ENCODE measurements at places on chromosomes 7 and 10.

DNA sequence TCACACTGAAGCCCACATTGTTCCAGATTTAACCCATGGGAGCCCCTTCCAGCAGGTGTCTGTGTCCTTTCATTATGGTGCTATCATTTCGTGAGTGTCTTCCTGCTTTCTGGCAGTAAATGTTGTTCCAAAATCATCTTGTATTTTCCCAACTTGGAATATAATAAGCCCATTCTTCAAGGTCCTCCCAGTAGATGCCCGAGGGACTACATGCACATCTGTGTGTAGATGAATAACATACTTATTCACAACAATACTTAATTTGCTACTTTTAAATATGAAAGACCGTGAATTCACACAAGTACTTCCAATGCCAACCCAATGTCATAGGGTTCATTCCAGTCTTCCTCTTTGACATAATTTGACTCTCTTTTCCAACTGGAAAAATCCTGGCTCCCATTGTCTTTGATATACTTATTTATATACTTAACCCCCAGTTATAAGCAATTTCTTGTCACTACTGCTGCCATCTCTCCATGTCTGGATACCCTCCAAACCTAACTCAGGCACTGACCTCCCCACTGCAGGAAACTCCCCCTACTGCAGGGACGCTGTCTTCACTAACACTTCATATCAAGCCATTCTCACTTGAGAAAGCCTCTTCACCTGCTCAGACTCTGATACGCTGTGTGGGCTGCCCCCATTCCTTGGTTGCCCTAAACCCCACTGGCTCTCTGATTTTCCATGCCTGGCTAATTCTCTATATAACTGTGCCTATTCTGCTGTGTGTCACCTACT is 1119.2 kb downstream of the CNTNAP2 start:
- no peak for DNase-seq

DNA sequence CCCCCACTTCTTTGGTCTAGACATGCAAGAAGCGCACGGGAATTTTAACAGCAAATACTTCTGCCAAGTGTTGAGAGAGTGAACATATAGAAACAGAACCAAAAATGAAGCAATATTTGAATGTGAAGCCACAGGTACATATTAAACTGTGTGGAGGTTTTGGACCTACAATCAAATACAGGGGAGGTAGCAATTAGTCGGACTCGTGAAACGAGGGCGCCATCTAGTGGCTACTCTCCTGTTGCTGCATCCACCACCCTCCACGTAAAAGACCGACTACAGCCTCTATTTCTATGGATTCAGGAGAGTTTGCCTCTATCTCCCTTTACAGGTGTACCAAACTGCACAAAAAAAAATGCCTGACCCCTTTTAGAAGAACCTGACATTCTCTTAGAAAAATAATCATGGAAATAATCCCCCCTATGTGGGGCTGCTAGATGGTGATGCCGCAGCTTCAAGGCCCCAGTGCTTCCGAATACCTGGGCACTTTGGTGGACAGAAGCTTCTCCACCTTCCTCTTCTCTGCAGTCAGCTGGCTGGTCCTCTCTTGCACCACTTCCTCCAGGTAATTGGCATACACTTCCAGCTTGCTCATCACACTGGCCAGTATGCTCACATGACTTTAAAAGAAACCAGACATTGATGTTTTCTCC is 31.7 kb downstream of the TECTB start:
- peak; percentile 80 for DNase-seq

DNA sequence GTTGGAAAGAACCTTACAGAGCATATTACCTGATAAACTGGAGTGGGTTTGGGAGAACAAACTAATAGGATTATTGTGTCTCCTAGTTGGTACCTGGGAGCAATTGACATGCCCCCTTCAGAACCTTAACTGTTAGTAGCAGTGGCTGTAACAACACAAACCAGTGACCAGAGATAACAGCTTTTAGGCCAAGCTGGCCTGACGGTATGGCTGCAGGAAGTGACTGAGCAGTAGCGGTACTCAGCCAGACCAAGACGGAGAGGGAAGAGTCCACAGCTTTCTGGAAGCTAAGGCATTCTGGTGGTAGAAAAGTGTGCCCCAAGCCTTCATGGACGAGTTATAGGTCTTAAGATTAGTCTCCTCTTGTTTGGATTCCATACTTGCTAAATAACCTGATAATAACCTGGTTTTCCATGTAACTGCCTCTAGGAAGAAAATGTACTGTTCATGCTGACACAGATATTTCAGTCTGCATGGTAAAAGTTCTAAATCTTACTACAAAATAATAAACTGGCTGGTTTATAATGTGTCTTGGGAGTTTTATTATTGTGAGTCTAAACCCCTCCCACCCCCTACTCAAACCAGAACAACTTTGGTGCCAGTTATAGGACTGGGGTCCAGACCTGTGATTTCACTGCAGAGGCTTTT is 11.3 kb downstream of the NOLC1 start:
- DNase-seq, result no peak

DNA sequence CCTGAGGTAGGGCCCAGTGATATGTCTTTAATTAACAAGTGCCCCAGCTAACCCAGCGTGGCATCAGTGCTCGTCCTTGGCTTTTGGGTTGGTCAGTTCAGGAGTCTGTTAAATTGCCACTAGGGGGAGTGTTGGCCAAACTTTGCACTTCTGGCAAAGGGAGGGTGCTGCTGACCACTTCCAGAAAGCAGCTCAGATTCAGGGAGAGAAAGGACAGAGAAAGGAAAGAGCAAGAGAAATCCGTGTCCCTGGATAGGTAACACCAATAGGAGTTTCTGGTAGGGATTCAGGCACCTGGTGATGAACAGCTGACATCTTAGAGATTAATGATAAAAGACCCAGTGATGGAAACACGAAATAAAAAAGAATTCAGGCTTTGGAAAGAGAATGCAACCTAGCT is 243.1 kb upstream of the AOAH start:
- DNase-seq, result no peak

DNA sequence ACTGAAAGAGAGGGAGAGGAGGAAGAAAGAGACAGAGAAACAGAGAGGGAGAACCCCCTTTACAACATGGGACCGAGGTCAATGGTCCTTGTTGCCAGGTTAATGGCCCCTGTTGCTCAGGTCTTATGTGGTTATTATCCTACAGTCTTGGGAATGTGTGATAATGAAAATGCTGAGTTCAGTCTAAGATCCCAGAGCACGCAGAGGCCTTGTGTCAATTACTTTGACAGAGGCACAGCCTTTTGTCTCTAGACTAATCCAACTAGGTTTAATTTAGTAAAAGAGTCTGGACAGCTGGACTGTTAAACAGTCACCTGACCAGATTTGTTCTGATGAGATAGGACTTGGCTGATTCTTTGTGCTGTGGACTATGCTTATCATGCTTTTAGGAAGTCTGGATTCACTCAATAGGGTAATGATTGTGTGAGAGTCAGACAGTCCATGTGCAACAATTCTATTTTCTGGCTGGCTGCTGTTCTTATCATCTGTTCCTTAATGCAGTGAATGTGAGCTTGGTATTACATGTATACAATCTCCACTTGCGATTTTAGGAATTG is 157.4 kb upstream of the MAGI2 start:
- DNase-seq, result no peak

DNA sequence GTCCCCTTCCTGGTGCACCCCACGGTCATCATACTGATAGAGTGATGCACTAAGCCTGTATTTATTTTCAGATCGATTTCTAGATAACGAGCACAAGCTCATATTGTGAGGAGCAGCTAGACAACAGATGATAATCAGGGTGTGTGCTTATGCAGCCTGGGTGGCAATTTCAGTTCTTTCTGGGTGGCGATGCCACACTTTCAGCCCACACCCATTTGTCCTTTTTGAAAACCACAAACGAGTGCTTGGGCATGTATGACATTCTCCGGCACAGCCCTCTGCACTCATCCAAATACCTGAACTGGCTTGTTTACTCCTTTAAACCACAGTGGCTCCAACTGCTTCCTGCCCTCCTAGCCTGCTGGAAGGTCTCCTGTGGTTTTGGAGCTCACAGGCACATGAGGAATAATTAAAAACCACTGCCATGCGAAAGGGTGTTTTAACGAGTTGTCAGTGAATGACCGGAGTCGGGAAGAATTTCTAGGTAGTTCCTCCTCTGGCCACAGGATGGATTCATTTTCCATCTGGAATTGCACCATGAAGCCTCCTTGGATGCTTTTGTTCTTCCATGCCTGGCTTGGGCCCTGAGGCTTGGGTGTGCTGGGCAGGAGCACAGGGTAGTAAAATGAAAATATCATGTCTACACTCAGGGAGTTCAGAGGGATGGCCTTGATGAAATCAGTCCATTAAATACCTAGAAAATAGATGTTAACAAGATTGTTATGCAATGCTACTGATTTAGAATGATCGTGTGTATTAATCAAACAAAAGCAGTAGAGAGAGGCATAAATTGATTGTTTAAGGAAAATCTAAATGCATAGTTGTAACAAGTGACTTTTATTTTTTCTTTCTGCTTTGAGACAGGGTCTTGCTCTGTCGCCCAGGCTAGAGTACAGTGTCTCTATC is 52.4 kb upstream of the ITGB1 start:
- peak; percentile 44 for DNase-seq

DNA sequence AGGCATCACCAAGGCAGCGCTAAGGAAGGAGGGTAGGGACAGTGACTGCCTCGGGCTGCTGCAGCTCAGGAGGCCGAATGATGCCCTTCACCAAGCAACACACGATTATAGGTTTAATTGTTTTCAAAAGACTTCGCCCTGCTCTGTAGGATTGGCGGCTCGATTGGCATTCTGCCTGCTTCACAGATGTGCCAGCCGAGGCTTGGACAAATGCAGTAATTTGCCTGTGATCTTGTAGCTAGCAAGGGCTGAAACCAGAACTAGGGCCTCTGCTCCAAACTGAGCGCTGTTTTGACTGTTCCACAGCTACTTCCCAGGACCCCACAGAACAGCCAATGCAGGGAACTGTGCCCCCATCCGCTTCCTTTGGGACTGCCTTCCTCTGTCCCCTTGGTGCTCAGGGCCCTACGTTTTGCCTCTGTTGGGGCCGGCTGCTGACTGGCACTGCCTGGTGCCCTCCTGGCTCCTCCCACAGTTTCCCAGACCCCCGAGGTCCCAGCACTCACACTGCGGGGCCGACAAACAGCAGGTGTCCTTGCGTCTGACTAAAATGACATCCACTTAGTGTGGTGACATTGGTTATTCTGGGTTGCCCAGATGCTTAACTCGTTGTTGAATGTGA is 62.6 kb upstream of the EN2 start:
- no peak for DNase-seq

- DNase-seq, result no peak
These were observed 51.1 kb upstream of the PDGFA start for GRCh38 chr7:570801-571070.

GRCh38 chr7:1854866-1855724 is 185.0 kb downstream of the ELFN1 start:
- DNase-seq, result no peak

DNA sequence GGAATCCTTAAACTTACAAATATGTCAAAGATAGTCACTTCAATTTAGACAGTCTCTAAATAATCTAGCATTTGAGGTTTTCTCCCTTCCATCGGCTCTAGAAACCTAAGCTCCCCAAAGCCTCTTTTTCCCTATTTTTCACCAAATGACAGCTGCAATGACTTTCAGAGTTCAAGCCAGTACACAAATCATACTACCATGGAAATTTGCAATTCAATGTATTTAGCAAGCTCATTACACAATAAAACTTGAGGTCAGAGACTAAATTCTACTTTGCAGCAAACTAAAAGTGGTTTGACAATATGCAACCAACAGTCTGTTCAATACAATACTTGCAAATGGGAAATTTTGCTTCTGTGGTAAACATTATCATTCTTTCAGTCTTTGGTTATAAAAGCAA is 80.3 kb downstream of the SKIDA1 start:
- DNase-seq, result no peak

DNA sequence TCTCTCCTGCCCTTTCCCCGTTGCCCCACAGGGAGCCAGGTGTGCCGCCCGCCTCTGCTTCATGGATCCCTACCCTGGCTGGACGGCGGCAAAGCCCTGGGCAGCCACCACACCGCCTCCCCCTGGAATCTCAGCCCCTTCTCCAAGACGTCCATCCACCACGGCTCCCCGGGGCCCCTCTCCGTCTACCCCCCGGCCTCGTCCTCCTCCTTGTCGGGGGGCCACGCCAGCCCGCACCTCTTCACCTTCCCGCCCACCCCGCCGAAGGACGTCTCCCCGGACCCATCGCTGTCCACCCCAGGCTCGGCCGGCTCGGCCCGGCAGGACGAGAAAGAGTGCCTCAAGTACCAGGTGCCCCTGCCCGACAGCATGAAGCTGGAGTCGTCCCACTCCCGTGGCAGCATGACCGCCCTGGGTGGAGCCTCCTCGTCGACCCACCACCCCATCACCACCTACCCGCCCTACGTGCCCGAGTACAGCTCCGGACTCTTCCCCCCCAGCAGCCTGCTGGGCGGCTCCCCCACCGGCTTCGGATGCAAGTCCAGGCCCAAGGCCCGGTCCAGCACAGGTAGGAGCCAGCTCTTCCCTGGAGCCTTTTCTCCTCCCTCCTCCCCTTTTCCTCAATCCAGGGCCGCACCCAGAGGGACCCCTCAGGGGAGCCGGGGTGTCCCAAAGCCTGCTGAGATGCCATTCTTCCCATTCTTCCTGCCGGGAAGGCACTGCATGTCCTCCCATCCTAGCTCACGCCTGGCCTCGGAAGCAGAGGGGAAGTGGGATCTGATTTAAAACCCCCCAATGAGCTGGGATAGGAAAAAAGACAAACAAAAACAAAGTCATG is 4.0 kb downstream of the GATA3 start:
- DNase-seq, result no peak

- DNase-seq, result peak; percentile 28
These were observed at the start of gene DYNC1I1 for GRCh38 chr7:95772298-95772770. Gene DYNC1I1 (plus strand): TSS chr7:95772554. CDS start chr7:95804730, 32,176 bp downstream.

- no peak for DNase-seq
These were observed 10.4 kb downstream of the CHCHD3 start for GRCh38 chr7:133071506-133071905.

- DNase-seq, result no peak
These were observed 38.5 kb downstream of the NPTX2 start for GRCh38 chr7:98655611-98656010.

DNA sequence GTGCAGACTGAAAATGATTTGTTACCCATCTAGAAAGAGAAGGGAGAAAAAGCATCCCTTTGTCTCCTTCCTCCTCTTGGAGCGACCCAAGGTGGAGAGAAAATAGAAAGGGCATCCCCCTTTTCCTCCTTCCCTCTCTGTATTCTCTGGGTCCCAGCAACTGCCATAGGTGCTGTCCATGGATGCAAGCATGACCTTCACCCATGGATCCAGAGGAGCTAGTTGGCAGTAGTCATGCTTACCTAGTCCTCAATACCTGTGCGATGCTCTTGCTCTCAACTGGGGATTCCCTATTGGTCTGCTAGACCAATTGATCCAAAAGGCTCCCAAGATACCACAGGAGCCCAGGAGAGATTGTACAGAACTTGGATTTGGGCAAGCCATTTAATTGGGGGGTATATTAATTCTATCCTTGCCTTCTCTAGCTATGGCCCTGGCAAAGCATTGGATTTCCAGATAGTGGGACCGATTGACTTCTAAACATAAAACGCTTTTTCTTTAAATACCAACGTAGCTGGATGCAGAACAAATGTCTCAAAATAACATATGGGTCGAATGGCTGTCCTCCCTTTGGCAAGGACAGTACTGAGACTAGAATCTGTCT is 547.8 kb upstream of the IGFBP3 start:
- DNase-seq, result no peak
